ENCODE measurements at places on chromosomes 2 and 18. TPM values are rescaled to one million over a fixed set of nuclear protein-coding genes. Genes with fewer than 3 reads are reported as not detected.
A peak's percentile ranks its signal among the peaks of the same experiment; 100 is the strongest.

The RNU2-63P gene
- total RNA-seq: not detected

The CD207 gene
- total RNA-seq: not detected

- DNase-seq: no peak
Measured at GRCh38 chr2:145277922-145278321, 758.0 kb upstream of the ZEB2 start.

- DNase-seq: no peak
Measured at GRCh38 chr2:140698636-140699035, 1432.2 kb downstream of the LRP1B start.

DNA sequence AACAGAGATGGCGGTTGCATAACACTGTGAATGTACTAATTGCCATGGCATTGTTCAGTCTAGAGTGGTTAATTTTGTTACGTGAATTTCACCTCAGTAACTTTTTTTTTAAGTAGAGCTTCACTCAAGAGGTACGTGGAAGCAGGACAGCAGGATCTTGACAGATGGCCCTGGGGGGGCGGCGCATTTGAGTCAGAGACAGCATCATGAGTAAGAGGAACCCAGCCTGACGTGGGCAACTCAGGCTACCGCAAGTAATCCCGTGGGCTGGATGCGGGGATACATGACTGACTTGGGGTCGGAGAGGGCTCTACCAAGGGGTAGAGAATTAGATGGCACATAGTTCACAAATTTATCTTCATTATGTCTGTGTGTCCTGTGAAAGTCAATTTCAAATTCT, 38.1 kb upstream of the DAPL1 start:
- DNase-seq: no peak

The WIPF1 gene
- 10.0 TPM for total RNA-seq

The E2F6 gene
- total RNA-seq: 13.6 TPM

DNA sequence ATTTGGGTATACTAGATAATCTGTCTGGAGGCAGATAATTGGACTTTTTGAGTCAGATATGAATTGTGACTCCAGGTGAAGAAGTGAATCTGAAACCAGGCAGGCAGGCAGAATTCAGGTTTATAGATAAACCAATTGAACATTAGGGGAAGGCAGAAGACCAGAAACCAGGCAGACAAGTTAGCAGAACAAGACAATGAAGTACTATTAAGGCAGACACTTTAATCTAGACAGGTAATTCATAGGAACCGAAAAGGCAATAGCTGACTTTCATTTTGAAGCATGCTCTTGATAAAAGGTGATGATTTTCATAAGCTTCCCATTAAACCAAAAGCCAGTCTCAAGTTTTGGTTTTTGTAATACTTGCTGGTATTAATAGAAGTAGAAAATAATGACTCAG, 19.3 kb upstream of the SLC4A10 start:
- DNase-seq: no peak

The C1QL2 gene
- not detected for total RNA-seq

DNA sequence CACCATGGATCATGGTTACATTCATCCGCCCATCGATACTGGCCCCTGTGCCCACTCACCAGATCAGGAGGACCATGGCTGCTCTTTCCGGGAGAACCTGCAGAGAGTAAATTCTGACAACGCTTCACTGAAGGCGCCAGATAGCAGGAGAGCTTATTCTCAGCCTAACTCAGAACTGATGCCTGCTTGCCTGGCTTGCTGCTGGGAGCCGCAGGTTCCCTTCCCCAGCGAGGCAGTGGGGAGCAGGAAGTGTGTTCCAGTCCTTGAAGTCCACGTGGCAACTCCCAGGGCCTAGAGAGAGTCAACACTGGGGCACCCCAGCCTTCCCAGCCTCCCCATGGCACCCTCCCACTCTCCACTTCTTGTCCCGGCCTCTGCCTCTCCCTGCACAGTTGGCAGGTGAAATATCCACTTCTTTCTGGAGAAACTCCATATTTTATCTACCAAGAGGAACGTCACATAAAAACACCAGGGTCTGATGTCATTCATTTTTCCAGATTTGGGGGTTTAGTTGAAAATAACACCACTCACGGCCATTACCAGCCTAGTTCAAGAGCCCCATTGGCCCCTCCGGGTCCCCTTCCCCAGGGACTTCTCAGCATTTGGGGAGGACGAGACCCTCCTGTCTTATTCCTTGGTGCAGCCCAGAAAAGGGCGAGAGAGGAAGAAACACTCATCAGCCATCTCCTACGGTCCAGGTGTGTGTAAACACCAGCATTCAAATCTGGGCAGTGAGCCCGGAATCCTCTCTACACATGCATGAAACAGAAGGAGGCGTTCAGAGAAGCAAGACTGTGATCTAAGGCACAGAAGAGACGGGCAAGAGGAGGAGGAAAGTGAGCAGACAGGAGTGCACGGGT, 3.5 kb upstream of the TUBB6 start:
- no peak for DNase-seq

The RGPD5 gene
- total RNA-seq: 13.9 TPM

GRCh38 chr2:148640767-148641166, 3.8 kb upstream of the EPC2 start:
- no peak for DNase-seq

DNA sequence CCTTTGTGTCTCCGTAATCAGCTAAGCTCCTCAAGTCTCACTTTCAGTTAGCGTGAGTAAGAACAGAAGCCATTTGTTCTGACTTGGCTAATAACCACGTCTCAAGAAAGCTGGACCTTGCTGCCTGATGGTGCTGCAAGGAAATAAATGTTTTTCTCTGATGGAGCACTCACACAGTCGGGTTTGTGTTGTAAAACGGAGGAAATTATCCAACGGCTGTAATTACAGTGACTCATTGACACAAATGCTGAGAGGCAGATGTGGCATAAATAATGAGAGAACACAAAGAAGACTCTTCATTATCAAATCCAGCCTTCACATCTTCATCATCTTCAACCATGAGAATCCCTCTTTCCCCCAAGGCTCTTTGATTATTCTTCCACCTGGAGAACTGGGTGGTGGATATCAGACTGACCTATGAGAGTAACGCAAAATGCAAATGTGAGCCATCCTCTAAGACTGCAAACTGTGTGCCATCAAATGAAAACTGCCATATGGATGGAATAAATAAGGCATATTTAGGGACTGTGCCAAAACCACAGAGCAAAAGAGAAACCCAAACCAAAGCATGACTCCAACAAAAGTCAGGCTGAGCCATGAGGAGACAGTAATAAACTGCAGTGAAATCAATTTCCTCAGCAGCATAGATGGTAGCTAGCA, 252.6 kb downstream of the RND3 start:
- DNase-seq: peak; percentile 12

The CSRNP3 gene
- 4.4 TPM for total RNA-seq

GRCh38 chr18:58955738-58956137, 91.1 kb downstream of the ZNF532 start:
- no peak for DNase-seq

- DNase-seq: no peak
Measured at GRCh38 chr18:62242955-62243354, 55.9 kb downstream of the RELCH start.

GRCh38 chr2:189836644-189837043, 52.4 kb downstream of the PMS1 start:
- DNase-seq: no peak

DNA sequence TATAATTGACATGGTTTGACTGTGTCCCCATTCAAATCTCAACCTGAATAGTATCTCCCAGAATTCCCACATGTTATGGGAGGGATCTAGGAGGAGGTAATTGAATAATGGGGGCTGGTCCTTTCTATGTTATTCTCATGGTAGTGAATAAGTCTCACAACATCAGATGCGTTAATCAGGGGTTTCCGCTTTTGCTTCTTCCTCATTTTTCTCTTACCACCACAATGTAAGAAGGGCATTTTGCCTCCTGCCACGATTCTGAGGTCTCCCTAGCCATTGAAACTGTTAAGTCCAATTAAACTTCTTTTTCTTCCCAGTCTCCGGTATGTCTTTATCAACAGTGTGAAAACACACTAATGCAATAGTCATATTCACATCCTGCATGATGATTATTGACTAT, 1073.3 kb upstream of the CDH2 start:
- no peak for DNase-seq

- DNase-seq: no peak
Measured at GRCh38 chr2:100137866-100138570, 4.4 kb downstream of the AFF3 start.

DNA sequence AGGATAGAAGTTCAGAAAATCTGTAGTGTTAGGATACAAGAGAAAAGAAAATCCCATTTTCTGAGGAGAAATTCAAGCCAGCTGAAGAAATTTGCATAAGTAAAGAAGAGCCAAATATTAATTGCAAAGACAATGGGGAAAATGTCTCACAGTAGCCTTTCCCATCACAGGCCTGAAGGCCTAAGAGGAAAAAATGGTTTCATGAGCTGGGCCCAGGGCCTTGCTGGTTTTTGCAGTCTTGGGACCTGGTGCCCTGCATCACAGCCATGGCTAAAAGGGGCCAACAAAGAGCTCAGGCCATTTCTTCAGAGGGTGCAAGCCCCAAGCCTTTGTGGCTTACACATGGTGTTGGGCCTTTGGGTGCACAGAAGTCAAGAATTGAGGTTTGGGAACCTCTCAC, 413.6 kb upstream of the CYRIA start:
- DNase-seq: no peak

DNA sequence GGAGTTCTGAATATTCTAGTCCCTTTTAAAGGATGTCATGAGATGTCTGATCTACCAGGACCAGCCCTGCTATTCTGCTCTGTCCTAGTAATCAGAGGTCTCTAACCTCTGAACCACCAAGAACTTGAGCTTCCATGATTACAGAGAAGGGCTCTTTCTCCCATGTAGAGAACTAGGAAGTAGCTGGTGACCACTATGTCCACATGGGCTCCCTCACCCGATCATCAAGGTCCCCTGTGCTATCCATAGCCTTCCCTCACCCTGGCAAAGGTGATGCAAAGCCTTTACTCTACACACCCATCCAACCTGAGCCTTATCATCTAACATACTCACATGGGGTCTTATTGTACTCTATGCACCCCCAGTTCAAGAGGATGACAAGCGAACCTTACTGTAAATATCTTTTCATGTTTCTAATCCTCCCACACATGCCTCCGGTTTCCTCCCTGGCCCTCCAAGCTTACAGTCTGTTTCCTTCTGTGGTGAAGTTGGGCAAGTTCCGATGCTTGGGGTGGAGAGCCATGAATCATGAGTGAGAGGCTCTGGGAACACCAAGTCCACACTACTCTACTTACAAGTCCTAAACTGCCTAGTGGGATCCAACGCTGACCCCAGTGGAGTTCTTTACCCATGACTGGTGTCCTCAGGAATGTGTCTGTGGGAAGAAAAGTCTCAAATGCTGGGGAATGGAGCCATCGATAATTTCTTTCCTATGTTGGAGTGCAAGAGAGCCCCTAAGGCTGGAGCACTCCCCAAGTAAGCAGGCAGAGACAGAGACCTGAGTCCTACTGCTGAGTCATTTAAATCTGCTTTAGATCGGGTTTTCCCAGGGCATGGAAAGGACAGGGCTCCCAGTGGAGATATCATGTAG, 73.3 kb upstream of the KLF7 start:
- peak; percentile 63 for DNase-seq

GRCh38 chr2:38692636-38693318, 26.9 kb downstream of the GALM start:
- no peak for DNase-seq

The EFHD1 gene
- total RNA-seq: 16.2 TPM

Data from heart left ventricle (tissue), 16 donors.